ACHN (cell line): ENCODE measurements at places on chromosomes 7 and 10.

- no peak for DNase-seq
Measured at GRCh38 chr7:158355456-158356065, 232.1 kb downstream of the PTPRN2 start.

GRCh38 chr7:9189703-9190102 lies 756.3 kb downstream of the NXPH1 start:
- DNase-seq: no peak

- no peak for DNase-seq
Measured at GRCh38 chr10:43854007-43854406, 205.3 kb upstream of the ZNF32 start.

GRCh38 chr10:93826355-93826754 lies 67.4 kb upstream of the SLC35G1 start:
- DNase-seq: no peak

DNA sequence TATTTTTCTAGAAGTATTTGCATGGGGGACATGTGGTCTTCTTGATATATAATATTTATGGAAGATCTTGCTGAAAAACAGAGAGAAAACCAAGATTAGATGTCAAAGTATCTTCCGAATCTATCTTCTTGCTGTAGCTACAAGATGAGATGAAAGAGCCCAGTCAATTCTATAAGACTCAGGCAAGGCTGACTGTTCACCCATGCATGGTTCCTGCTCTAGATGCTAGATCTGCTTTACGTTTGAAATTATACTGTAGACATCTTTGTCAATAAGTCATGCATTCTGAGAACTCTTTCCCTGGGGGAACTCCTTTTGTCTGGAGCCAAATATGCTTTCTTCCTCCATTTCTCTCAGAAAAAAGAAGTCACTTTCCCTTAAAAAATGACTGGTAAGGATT lies 1292.0 kb downstream of the XPNPEP1 start:
- DNase-seq: no peak

DNA sequence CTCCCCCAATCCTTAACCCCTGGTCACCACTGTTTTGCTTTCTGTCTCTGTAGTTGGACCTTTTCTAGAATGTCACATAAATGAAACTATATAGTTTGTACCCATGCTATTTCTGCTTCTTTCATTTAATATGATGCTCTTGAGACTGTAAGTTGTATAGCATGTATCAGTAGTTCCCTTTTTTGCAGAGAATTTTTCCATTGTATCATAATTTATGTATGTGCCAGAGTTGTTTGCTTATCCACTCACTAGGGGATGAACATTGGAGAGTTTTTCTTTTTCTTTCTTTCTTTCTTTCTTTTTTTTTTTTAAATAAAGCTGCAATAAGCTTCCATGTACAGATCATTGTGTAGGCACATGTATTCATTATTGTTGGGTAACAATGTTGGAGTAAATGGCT lies 544.8 kb downstream of the CNTNAP2 start:
- no peak for DNase-seq

DNA sequence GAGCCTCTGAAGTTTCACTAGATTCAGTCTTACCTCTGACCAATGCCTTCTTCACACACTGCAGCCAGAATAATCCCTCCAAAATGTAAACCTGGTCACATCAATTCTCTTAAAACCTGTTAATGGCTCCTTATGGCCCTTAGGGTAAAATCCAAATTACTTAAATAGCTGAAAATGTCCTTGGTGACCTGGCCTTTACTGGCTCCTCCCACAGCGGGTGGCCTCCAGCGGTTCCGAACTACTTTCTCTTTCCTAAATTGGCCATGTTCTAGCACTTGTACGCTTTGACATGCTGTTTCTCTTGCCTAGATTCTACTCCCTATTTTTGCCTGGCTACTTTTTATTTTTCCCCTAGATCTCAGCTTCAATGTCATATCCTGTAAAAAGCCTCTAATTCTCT lies 36.1 kb downstream of the AGK start:
- DNase-seq: no peak

DNA sequence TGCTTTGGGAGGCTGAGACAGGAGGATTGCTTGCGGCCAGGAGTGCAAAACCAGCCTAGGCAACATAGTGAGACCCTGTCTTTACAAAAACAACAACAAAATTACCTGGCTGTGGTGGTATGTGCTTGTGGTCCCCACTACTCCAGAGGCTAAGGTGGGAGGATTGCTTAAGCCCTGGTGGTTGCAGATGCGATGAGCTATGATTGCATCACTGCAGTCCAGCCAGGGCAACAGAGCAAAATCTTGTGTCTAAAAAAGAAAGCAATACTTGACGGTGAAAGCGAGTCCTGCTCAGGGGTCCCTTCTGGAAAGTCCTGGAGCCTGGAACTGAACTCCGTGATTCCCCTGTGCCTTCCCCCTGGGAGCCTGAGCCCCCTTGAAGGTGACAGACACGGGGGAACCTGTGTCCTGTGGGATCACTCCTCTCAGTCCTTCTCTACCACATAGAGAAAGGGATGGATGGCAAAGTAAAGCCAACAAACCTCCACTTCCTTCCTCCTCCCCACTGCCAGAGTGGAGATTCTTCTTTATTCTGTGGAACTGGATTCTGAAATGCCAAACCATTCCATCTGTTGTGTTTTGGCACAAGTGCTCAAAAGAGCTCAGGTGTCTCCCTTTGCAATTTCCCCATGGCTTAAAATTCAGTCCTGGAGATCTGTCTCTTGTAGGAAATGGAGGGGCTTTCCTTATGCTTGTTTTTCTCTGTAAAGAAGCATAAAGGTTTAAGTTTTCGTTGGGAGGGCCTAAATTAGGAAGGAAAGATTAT lies 50.6 kb downstream of the KIAA1217 start:
- no peak for DNase-seq

GRCh38 chr10:80137031-80137862 lies 4.7 kb downstream of the PLAC9 start:
- no peak for DNase-seq

GRCh38 chr7:69176841-69177240 lies 421.4 kb upstream of the AUTS2 start:
- no peak for DNase-seq

GRCh38 chr10:101489355-101489754 lies 98.7 kb downstream of the POLL start:
- DNase-seq: no peak

- DNase-seq: peak; percentile 76
Measured at GRCh38 chr10:11551916-11552602, 59.4 kb downstream of the USP6NL start.

- DNase-seq: no peak
Measured at GRCh38 chr10:59007307-59008025, 169.0 kb upstream of the PHYHIPL start.

GRCh38 chr7:120864141-120864900 lies 6.4 kb upstream of the TSPAN12 start:
- peak; percentile 50 for DNase-seq

DNA sequence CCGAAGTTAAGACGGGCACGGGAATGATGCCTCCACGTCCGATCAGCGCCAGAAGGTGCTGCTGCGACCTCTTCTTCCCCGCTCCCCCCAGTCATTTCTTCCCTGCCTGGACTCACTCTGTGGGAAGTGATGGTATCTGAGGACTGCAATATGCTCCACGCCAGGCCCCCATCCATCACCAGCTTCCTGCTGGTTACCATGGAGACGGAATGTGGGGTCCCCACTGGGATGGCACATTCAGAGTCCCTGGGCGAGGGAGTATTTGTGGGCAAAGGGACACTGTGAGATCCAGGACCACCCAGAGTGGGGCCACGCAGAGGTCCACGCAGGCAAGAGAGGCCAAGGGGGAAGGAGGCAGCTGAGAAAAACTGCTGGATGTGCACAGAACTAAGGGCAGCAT lies 39.7 kb downstream of the CARD11 start:
- DNase-seq: no peak

DNA sequence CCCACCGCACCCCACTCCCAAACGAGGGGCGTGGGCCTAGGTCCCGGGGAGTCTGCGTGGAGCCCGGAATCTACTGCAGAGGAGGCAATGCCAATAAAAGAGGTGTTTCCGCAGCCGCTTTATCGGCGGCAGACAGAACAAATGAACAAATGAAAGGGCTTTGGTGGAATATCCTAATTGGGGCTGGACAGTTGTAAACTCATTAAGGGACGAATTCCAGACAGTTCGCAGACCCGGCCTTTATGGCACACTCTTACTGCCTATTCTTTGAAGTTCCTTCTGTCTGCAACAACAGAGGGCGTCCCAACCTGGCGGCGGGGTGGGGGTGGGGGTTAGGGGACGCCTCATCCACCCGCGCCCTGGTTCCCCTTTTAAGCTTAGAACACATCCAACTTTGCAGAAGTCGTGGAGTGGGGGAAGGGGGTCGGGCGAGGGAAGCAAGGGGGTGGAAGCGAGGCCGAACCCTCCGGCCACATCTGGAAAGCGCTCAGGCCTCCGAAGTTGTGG lies 4.1 kb downstream of the HOXA9 start:
- peak; percentile 62 for DNase-seq

- no peak for DNase-seq
Measured at GRCh38 chr7:31335884-31336201, 4.7 kb downstream of the NEUROD6 start.

- DNase-seq: no peak
Measured at GRCh38 chr10:93438613-93439253, 43.4 kb downstream of the MYOF start.

- no peak for DNase-seq
Measured at GRCh38 chr10:28554952-28555351, 22.0 kb downstream of the WAC start.

GRCh38 chr7:71639382-71640085 lies 507.6 kb downstream of the GALNT17 start:
- DNase-seq: no peak

DNA sequence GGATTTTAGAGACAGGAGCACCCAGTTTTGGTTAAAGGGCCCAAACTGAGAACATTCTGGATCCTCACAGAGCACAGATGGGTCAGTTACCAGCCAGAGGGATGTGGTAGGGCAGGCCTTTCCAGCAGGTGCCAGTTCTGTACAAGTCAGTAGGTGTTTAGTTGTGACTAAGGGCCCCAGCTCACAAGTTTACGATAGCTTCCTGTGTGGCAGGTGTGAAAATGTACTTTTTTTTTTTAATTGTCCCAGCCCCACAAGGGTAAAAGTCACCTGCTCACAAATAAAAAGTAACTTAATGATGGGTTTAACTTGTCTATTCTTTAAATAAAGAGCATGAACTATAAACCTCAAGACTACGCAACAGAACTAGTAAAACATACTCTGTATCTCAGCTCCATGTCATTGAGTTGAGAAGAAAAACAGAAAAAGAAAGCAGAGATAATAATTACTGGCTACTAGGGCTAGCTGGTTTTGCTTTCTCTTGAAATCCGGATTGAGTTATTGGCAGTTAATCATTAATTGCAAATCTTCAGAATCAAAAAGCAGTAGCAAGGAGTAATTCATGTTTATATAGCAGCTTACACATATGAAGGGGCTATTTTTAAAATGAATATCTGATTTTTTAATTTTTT lies 15.4 kb downstream of the NFE2L3 start:
- DNase-seq: peak; percentile 34

DNA sequence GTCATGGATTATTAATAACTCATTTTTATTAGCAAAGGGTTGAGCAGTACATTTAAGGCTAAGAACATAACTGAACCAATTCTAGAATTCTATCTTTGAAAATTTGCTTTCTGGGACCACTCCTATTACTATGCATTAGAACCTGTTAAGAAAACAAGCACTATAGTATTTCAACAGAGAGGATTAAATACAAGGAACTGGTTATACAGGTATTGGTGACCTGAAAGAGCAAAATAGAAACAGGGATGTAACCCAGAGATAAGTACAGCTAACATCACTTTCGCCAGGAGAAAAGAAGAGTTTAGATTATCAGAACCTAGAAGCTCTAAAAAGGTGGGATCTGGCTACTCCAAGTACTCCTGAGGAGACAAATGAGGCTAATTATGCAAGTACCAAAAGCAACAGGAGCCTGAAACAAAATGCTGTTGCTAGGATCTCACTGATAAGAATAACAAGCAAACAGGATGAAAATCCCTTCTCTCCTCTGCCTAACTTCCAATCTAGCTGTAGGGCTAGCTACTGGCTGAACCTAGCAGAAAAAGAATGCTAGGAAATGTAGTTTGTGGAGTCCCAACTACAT lies 32.1 kb upstream of the ELAPOR2 start:
- DNase-seq: no peak

DNA sequence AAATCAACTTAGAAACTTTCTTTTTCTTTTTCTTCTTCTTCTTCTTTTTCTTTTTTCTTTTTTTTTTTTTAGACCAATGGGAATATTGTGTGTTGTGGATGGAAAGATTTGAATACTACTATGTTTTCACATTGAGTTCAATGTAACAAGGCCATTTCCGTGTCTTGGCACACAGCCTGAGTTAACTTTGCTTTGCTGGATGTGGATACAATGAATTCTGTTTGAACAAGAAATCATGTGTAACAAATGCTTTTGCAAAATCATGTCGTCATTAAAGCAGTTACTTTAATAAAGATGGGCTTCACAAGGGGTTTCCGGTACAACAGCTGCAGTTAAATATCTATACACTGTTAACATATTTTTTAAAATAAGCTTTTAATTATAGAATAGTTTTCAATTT lies 13.5 kb upstream of the ENTPD1 start:
- DNase-seq: no peak

DNA sequence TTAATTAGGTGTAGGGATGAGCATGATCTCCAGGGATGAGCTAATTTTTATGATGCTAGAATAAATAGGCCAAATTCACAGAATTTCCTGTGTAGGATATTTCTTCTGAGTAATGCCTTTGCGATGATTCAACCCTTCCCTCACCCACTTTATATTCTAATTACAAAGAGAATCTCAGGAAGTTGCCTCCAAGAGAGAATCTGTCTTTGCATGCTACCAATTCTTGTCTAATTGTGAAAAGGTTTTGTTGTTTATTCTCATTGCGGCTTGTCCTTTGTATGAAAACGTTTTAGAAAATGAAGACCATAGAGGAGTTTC lies 6.3 kb downstream of the C7orf57 start:
- no peak for DNase-seq
